ENCODE measurements at places on chromosomes 16 and 17.

GRCh38 chr16:10601444-10602408 is 21.3 kb upstream of the EMP2 start:
- DNase-seq, result no peak

DNA sequence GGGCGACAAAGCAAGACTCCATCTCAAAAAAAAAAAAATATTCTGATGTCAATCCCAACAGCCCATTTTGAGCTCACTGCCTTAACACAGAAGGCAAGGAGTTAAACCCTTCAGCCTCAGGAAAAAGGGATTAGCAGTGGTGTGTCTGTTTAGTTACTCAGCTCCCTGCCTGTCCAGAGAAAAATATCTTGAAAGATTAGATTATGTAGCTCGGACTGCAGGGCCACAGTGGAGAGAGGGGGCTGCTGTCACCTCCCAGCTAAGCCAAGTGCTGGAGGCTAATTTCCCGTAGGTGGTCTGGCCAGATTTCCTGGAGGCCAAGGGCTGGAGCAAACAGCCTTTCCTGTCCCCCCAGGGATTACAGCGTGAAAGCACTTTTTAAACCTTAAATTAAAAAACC is 50.3 kb downstream of the C16orf95 start:
- no peak for DNase-seq

GRCh38 chr17:19610311-19610710 is 38.2 kb upstream of the ALDH3A2 start:
- no peak for DNase-seq

- no peak for DNase-seq
These were observed 3.2 kb upstream of the MPO start for GRCh38 chr17:58283674-58284612.

DNA sequence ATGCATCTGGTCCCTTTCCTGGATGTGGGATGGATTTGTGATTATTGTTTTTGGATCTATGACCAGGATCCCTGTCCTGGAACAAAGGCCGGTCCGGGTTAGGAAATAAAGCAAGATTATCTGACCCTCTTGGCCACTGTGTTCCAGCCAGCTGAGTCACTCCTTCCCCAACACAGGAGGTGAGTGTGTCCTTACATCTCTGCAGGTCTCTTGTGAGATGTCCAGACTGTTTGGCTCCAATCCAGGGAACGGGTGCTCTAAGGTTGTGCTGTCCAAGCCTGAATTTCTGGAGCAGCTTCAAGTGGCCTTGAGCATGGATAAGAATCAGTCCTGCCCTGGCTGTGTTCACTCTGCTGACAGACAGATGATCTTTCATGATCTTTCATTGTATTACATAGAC is 136.5 kb upstream of the CCL2 start:
- no peak for DNase-seq

GRCh38 chr16:12420661-12421209 is 383.0 kb downstream of the CPPED1 start:
- DNase-seq, result no peak

- no peak for DNase-seq
These were observed 19.9 kb downstream of the PLEKHG4 start for GRCh38 chr16:67299269-67299668.

DNA sequence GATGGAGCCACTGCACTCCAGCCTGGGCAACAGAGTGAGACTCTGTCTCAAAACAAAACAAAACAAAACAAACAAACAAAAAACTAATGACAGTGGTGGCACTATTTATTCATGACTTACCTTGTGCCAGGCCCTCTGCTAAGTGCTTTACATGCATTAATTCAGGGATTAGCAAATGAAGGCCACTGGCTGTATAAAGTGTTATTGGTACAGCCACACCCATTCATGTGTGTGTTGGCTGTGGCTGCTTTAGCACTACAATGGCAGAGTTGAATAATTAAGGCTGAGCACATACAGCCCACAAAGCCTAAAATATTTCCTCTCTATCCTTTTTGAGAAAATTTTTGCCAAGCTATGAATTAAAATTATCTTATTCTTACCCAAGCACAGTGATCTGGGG is 531.8 kb upstream of the CDH5 start:
- DNase-seq, result no peak

GRCh38 chr16:66480265-66481080 is 53.4 kb downstream of the BEAN1 start:
- no peak for DNase-seq

GRCh38 chr17:74303305-74303704 is 22.7 kb upstream of the KIF19 start:
- no peak for DNase-seq

- no peak for DNase-seq
These were observed 33.1 kb downstream of the NLRC5 start for GRCh38 chr16:57022445-57022844.

- DNase-seq, result no peak
These were observed 3.7 kb downstream of the FTO start for GRCh38 chr16:53707671-53708070.

GRCh38 chr16:4428500-4428899 is 2.8 kb downstream of the DNAJA3 start:
- no peak for DNase-seq

- DNase-seq, result no peak
These were observed 19.8 kb downstream of the CARHSP1 start for GRCh38 chr16:8848939-8849391.

DNA sequence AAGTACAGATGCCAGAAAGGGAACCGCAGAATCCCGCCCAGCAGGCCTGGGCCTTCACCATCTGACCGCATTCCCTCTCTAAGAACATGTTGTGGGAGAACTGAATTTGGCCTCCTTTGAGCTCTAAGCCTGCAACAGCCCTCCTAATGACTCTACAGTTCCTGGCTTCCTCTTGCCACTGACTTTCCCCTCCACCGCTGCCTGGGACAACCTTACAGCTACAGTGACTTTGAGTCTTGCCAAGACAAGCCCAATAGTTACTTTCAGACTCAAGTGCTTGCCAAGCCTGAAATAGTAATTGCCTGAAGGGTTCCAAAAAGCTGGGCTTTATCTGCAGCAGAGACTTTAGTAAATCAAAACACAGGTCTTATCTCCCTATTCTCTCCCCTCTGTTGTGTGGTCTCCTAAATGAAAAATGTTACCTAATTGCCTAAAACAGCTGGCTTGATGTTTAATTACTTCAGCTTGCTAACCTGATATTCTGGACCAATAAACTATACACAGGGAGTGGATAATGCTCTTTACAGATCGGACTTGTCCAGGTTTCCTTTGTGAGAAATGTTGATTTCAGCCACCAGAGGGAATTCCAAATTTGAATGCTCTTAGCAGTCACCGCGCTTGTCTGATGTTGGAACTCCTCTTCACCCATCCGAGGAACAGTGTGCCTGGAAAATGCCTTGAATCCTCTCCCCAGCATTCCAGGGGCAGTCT is 85.1 kb upstream of the TBX2 start:
- no peak for DNase-seq

DNA sequence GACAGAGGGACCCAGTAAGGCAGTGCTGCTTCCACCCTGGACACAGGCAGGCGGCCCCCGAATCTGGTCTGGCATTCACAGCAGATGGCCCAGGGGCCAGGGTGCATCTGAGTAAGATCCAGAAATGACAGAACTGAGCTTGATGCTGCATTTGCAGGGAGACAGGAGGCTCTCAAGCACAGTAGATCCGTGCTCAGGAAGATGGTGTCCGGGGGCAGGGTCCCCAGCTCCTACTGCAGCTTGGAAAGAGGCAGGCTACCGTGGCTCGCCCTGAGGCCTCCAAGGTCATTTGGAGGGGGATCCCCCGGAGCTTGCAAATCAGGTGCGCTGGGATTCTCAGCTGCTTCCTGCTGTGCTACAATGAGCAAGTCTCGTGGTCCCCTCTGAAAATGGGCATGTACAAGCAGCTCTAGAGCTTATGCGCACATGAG is 2.2 kb downstream of the C16orf95 start:
- no peak for DNase-seq

DNA sequence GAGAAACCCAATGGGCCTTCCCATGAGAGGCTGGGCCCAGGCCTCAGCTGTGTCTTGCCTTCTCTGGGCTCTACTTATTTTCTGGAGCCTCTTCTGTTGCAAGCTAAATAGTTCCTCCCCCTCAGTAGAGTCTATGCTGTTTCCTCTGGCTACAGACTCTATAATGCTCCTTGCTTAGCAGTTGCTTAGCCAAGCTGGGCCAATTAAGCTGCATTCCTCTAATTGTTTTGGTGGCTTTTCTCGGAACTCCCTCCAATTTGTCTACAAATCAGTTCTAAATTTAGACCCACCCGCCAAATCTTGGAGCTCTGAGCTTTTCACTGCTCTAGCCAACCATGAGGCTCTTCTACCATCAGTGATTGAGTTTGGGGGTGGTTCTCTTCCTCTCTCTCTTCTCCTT is 302.7 kb upstream of the ASIC2 start:
- DNase-seq, result no peak

DNA sequence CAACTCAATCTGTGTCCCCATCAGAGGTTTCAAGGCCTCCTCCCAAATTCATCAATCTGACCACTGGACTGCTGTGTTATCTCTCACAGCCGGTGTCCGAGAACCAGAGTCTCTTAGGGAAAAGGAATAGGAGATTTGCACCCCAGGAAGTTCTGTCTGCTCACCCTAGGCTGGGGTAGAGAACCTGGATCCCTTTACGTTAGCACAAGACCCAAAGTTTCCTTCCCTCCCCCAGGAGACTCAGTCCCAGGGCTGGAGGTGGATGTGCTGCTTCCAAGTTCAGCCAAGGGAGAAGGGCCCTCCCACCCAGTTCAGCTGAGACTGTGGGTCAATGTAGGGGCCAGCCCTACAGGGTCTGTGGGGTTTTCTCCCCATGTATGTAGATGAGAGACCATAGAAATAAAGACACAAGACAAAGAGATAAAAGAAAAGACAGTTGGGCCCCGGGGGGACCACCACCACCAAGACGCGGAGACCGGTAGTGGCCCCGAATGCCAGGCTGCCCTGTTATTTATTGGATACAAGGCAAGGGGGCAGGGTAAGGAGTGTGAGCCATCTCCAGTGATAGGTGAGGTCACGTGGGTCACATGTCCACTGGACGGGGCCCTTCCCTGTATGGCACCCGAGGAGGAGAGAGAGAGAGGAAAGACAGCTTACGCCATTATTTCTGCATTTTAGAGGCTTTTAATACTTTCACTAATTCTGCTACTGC is 22.7 kb upstream of the OR1F1 start:
- DNase-seq, result no peak

GRCh38 chr17:37025847-37026530 is 77.2 kb downstream of the AATF start:
- DNase-seq, result no peak

GRCh38 chr17:31594416-31594815 is 202.9 kb downstream of the RAB11FIP4 start:
- no peak for DNase-seq

- peak; percentile 31 for DNase-seq
These were observed 21.4 kb upstream of the ABR start for GRCh38 chr17:1201132-1201702.

- no peak for DNase-seq
These were observed 5.5 kb upstream of the SLC7A5 start for GRCh38 chr16:87874639-87875427.

DNA sequence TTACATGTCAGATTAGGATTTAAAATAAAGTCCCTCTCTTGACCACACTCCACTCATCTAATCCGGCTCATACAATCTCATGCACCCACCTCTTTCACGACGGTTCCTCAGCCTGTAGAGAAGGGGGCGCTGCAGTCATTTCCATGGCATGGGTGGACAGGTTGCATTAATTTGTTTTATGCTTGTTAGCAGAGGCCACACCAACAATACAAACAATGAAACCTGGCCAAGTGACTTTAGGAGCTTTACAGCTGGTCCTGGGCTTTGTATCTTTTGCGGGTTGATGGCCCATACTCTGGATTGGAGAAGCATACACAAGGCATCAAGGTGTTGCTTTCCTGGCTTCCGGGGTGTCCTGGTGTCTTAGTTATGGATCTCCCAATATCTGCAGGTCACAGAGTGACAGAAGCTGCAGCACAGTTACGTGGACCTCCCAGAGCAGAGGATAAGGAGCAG is 9.7 kb upstream of the SNF8 start:
- DNase-seq, result no peak

- no peak for DNase-seq
These were observed 4.4 kb upstream of the UNK start for GRCh38 chr17:75779987-75780889.

DNA sequence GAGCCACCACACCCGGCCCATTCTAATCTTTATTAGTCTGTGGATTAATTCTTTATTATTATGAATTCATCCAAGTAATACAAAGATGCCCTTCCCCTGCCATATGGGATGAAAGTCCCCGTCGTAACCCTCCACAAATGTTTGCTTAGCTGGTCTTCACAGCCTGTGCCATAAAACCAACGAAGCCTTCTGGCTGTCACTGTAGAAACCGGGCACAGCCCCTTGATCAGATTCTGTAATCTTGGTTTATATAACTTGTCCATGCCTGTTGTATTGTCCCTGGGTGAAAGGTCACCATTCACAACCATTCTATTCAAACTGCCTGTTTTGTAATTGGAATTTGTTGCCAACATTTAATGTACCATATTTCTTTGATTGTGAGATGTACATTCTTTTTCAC is 66.5 kb downstream of the ATP2C2 start:
- no peak for DNase-seq

DNA sequence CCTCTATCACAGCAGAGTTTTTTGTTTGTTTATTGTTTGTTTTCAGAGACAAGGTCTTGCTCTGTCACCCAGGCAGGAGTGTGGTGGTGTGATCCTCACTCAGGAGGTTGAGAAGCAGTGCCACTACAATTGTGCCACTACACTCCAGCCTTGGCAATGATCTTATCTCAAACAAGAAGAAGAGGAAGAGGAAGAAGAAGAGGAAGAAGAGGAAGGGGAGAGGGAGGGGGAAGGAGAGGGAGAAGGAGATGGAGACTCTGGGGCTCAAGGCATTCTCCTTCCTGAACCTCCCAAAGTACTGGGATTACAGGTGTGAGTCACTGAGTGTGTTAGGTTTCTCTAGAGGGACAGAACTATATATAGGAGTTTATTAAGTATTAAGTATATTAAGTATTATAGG is 17.1 kb upstream of the C17orf58 start:
- DNase-seq, result no peak

DNA sequence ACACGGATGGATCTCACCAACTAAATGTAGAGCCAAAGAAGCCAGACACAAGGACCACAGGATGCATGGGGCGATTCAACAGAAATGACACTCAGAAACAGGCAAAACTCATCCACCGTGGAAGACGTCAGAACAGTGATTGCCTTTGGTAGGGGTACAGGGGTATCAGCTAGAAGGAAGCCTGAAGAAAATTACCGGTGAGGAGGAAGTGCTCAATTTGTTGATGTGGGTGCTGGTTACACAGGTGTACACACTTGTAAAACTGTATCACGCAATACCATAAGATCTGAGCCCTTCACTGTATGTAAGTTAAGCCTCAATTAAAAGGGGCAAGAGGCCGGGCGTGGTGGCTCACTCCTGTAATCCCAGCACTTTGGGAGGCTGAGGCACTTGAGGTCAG is 226.1 kb downstream of the C16orf78 start:
- no peak for DNase-seq

- DNase-seq, result no peak
These were observed 205.1 kb downstream of the KATNIP start for GRCh38 chr16:27754788-27755690.
